Cardiac septum (tissue), 1 donor: ENCODE measurements at places on chromosomes 5 and 9. TPM values are rescaled to one million over a fixed set of nuclear protein-coding genes. Genes with fewer than 3 reads are reported as not detected.

The SPATA31E1 gene
- total RNA-seq, result not detected

The SLC6A19 gene
- 0.05 TPM for total RNA-seq

The FAM81B gene
- total RNA-seq, result not detected

The PCDHB2 gene
- 2.4 TPM for total RNA-seq

The C1QTNF2 gene
- 1.3 TPM for total RNA-seq

The CDKN2B gene
- total RNA-seq, result 3.6 TPM

The RANBP3L gene
- 0.51 TPM for total RNA-seq

The GFI1B gene
- total RNA-seq, result not detected

The LHX3 gene
- total RNA-seq, result not detected

The NUTM2G gene
- total RNA-seq, result not detected

The PKD2L2 gene
- total RNA-seq, result 0.62 TPM

The SPINK6 gene
- not detected for total RNA-seq

The ANKRD18A gene
- total RNA-seq, result 3.0 TPM

The GABRA6 gene
- total RNA-seq, result not detected

The NR5A1 gene
- not detected for total RNA-seq

The AMBP gene
- not detected for total RNA-seq

The ZBTB43 gene
- 38.9 TPM for total RNA-seq

The SYK gene
- 4.7 TPM for total RNA-seq

The ADRB2 gene
- total RNA-seq, result 2.6 TPM

The CNTNAP3 gene
- 2.7 TPM for total RNA-seq

The UBAP1 gene
- total RNA-seq, result 40.6 TPM

The STPG3 gene
- total RNA-seq, result not detected

The EPB41L4A gene
- 18.0 TPM for total RNA-seq

The SPAAR gene
- total RNA-seq, result 4.0 TPM

The ERBIN gene
- 55.8 TPM for total RNA-seq

The VAV2 gene
- total RNA-seq, result 8.1 TPM

The PCDHGB5 gene
- total RNA-seq, result 13.9 TPM

The IL4 gene
- not detected for total RNA-seq

The F2RL2 gene
- total RNA-seq, result 3.4 TPM

The SNCAIP gene
- 1.3 TPM for total RNA-seq

The KLF9 gene
- 19.0 TPM for total RNA-seq

The RASGRF2 gene
- total RNA-seq, result 8.2 TPM

The SLC36A1 gene
- 3.3 TPM for total RNA-seq

The STKLD1 gene
- total RNA-seq, result 0.62 TPM

The FOXD4L4 gene
- not detected for total RNA-seq

The EDIL3 gene
- total RNA-seq, result 23.6 TPM

The ARHGEF39 gene
- total RNA-seq, result 0.48 TPM

The POU5F2 gene
- total RNA-seq, result 0.73 TPM

The SPATA31C1 gene
- total RNA-seq, result not detected

The PHYHD1 gene
- total RNA-seq, result 21.9 TPM

The C5orf63 gene
- 11.5 TPM for total RNA-seq

The CCNO gene
- 0.22 TPM for total RNA-seq
